ENCODE measurements at places on chromosomes 1 and 21.
A peak's percentile ranks its signal among the peaks of the same experiment; 100 is the strongest.

DNA sequence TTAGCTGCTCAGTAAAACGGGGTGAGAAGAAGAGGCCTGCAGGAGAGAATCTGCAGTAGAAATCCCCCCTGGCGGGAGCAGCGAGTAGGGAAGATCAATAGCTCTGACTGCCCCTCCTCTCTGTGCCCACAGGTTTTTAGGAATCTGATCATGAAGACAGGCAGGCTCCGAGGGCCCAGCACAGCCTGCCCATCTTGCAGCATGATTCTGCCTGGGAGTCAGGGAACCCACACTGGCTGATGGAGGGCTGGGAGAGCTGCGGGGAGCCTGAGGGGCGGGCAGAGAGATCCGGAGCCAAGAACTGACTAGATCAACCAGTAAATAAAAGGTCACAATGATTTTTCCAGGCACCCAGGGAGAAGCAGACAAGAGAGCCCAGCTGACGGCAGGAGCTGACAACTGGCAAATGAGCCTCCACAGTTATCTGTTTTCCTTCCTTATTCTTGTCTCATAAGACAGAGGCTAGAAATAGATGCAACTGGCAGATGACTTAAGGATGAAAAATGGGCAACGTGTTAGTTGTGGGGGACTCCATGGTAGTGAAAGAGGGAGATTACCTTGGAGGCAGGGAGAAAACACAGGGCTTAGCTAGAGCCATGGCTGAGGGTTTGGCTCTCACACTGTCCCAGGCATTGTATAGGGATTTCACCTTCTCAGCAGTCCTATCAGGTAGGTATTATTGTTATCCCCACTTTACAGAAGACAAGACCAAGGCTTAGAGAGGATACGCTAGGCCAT is 116.2 kb downstream of the PLXNA2 start:
- no peak for DNase-seq

DNA sequence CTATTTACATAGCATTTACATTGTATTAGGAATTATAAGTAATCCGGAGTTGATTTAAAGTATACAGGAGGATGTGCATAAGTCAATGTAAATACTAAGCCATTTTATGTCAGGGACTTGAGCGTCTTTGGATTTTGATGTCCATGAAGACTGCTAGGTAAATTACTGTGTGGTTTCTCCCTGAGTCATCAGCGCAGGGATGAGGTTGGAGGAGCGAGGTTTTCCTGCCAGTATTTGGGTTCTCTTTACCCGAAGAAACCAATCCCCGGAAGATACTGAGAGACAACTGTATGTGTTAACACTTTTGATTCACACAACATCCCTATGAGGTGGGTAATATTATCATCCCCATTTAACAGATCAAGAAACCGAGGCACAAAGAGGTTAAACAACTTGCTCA is 29.3 kb downstream of the BATF3 start:
- no peak for DNase-seq

GRCh38 chr1:236753964-236754363 is 41.1 kb upstream of the MTR start:
- no peak for DNase-seq

DNA sequence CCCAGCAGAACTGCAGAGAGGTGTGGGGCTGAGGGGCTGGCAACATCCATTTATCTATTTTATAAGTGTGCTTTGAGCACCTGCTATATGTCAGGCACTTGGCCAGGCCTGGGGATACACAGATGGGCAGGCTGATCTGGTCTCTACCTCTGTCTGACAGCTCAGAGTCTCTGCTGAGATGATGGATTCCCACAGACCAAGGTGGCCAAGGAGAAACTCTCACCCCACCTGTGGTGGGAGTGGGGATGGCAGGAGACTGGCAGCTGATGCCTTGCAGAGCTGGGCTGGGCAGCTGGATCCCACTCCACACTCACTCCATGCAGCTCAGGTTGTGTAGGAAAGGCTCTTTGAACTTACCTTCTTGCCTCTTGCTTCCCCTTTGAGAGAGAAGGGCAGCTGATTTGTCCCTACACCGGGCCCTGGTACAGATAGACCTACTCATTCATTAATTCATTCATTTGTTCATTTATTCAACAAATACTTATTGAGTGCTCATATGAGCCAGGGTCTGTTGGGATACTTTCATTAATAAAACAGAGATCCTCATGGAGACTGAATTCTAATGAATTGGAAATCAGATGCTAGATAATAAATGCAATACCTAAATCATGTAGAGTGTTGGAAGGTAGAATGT is 9.0 kb downstream of the ADORA1 start:
- no peak for DNase-seq

GRCh38 chr1:229579059-229579673 is 20.7 kb upstream of the ABCB10 start:
- DNase-seq: peak; percentile 40

- no peak for DNase-seq
Measured at GRCh38 chr21:38597421-38597820, 99.1 kb upstream of the ERG start.

Data from kidney capillary endothelial cell (primary cell).